ENCODE measurements at places on chromosomes 11 and 22.

DNA sequence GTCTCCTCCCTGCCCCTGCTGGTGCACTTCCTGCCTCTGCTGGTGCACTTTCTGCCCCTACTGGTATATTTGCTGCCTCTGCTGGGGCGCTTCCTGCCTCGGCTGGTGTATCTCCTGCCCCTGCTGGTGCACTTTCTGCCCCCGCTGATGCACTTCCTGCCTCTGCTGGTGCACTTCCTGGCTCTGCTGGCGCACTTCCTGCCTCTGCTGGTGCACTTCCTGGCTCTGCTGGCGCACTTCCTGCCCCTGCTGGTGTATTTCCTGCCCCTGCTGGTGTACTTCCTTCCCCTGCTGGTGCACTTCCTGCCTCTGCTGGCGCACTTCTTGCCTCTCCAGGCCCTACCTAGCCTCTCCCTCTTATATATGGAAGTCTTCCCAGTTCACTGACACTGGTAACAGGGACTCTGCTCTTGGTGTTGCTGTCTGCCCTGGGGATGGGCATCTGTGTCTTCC lies 10.1 kb downstream of the MTFP1 start:
- peak; percentile 86 for DNase-seq

- DNase-seq, result no peak
These were observed 381.6 kb downstream of the ETS1 start for GRCh38 chr11:128205796-128206195.

GRCh38 chr11:122731500-122731913 lies 76.0 kb downstream of the UBASH3B start:
- no peak for DNase-seq

DNA sequence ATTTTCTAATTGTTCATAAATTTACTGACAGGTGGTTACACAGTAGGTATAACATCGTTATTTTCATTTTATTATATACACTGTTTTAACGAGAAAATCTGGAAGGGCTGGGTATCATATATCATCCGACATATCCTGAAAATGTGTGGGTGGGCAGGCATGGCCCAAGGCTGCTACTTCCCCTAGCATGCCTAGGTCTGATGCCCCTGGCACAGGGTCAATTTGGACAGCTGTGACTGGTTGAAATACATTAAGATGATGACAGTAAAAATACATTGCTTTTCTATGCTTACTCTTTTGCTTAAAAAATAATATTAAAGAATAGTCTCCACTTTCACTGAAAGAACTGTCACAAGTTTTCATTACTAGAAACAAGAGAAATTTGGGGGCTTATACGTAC lies 908.8 kb downstream of the OPCML start:
- DNase-seq, result no peak

DNA sequence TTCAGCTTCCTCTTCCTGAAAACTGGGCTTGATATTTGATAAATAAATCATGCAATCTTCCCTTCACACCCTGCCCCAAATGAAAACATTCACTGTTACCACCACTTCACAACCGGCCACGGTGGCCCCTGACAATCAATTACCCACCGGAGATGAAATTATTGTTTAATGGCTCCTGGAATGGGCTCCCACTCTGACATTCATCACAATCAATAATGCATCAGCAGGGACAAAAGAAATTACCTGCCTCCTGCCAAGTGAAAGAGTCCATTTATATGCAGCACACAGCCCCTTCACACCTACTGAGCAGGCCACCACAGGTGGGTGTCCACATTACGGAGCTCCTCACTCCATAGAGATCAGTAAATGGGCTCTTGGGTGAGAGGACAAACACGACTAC lies 193.5 kb upstream of the SNX19 start:
- no peak for DNase-seq

Measured in immature natural killer cell (primary cell).